Stimulated activated CD8-positive, alpha-beta memory T cell treated with anti-CD3 and anti-CD28 coated beads, Interleukin-7, amount 100 ng/mL, for 24 hours (primary cell): ENCODE measurements at places on chromosomes 2 and 18.

GRCh38 chr2:106339609-106340008 lies 128.6 kb downstream of the RGPD3 start:
- no peak for DNase-seq

DNA sequence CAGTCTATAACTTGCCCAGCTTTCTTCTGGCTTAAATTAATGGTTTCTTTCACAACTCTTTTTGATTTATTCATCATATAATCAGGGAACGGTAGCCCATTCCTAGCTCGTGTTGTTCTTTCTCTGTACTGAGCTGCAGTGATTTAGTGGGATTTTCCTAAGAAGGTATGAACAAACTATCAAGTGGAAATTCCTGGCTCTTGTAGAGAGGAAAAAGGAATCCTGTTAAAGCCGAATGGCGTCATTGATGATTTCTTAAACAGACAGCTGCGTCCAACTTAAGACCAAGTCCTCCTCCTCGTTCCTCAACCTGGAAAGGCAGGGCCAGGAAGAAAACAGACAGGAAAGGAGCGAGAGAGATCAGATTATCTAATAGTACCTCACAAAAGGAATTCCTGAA lies 69.2 kb upstream of the CABLES1 start:
- no peak for DNase-seq

GRCh38 chr2:98412751-98413458 lies 31.8 kb upstream of the INPP4A start:
- peak; percentile 9 for DNase-seq

GRCh38 chr18:26488417-26489009 lies 59.8 kb downstream of the KCTD1 start:
- no peak for DNase-seq

- no peak for DNase-seq
Measured at GRCh38 chr2:164134336-164134735, 398.5 kb upstream of the FIGN start.

- DNase-seq: no peak
Measured at GRCh38 chr18:79961527-79962291, 2.7 kb upstream of the HSBP1L1 start.

DNA sequence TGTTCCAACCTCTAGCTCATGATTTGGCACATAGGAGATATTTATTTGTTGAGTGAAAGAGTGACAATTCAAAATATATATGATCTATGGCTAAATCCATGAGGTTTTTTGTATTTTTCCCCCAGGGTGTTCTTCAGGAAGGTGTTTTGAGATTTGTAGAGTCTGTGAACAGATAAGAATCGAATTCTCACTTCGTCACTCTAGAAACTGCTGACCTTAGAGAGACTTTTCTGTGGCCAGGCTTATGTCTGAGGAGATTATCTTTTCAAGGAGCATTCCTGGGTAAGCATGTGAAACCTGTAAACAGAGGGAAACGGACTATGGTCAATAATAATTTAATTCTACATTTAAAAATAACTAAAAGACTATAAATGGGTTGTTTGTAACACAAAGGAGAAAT lies 849 bp upstream of the ITGB6 start:
- DNase-seq: no peak

DNA sequence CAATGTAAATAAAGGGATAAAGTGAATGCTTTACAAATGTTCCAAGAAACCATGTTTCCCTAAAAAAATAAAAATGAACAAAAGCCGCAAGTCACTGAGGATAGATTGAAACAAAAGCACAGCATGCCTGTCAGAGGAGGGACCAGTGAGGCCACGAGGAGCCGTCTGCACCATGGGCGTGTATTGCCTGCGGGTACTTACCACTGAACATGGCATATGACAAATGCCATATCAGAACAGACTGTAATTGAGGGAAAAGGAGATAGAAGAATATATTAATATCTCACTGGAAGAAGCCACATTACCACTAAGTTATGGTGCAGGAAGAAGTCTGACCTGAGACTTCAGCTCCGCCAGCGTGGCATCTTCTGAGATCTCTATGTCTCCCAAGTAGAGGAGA lies 75.8 kb downstream of the USP40 start:
- no peak for DNase-seq

DNA sequence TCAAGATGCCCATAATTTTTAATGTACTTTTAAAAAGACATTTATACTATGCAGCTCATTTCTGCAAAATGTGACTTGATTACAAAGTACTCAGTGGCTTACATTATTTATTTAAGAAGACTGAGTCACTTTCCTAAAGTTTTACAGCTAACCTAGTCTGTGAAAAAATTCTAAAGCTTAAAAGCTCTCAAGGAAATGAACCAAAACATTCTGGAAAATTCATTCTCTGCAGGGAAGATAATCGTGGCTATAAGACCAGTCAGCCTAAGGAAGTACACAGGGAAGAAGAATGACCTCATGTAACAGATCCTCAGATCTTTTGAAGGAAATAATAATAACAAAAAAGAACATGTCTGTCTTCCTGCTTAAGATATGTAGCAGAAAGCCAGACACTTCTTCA lies 232.1 kb upstream of the STK17B start:
- no peak for DNase-seq

DNA sequence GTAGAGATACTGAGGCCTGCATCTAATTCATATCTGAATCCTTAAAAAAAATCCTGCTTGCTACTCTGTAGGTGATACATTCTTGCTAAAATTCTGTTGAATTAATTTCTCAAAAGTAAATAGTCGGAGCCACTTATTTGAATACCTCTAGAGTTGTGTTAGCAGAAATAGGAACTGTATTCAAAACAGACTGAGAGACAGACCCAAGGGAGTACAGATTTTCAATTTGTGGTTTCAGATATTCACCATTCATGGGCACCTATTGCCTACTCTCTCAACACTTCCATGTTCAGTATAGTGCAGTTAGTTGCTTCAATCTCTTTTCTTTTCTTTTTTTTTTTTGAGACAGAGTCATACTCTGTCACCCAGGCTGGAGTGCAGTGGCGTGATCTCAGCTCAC lies 46.6 kb upstream of the CTLA4 start:
- no peak for DNase-seq
